ENCODE measurements at places on chromosomes 7 and 10.

- DNase-seq: no peak
Observed at GRCh38 chr10:104478380-104478779, 124.7 kb downstream of the CFAP58 start.

DNA sequence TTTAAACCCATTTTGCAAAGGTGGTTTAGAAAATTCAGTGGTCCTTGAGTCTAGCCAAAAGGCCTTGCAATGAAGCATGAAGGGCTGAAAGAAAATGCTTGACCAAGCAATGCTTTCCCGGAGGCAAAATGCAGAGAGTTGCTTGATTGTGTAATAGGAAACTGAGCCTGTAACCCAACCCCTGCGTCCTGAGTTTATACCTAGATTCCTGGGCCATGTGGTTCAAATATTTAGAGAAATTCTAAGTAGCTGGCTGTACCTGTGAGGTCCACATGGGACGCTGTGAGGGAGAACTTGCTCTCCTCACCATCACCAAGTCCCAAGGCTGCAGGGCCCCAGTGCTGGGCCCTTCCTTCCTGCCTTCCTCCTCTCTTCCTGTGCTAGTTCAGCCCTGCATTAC lies 45.7 kb downstream of the CXCL12 start:
- DNase-seq: no peak

- DNase-seq: no peak
Observed at GRCh38 chr7:53699215-53699837, 663.9 kb downstream of the POM121L12 start.

DNA sequence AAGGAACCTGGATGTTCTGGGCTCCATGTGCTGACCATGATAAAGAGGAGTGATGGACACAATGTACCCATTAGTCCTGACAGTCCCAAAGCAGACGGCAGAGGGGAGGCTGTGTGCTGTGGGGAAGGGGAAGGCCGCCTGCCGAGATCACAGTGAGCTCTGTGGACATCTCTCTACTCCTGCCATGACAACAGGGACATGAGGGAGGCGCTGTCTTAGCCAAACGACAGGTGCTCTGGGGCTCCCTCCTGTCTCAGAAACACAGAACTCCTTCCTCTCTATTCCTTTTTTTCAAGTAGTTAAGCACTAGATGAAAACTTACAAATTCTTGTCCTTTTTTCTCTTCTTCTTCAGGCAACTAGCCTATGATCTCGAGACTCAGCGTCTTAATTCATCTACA lies 113.1 kb downstream of the RNF32 start:
- DNase-seq: no peak

DNA sequence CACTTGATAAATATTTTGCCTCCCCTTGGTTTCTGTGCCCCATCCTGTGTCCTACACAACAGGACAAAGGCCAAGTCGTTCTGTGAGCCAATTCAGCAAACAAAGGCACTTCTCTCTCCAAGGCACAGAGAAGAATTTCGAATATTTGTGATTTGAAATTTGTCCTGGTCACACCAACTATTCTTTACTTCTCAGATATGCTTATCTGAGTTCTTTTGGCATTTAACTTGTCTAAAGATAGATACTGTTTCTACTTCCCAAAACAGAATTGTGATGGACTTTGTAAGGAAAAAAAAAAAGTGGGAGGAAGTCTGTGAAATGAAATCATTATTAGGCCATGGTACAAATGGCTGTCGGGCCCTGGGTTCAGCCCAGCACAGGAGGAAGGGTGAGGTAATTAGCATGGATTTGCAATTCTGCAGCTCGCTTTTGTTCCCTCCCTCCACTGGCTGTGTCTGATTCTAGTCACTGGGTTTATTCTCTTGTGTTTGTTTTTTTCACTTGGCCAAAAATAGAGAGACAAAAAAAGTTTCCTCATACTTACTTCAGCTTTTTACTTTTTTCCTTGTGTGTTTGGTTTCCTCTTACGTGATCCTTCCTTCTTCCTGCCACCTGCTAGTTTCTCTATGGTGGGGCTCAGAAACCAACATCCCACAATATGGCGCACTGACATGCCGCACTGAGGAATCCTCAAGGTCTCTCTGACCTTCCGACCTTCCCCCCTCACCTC lies 108.2 kb upstream of the MKLN1 start:
- no peak for DNase-seq

GRCh38 chr7:44391171-44391570 lies 65.8 kb upstream of the CAMK2B start:
- DNase-seq: no peak

DNA sequence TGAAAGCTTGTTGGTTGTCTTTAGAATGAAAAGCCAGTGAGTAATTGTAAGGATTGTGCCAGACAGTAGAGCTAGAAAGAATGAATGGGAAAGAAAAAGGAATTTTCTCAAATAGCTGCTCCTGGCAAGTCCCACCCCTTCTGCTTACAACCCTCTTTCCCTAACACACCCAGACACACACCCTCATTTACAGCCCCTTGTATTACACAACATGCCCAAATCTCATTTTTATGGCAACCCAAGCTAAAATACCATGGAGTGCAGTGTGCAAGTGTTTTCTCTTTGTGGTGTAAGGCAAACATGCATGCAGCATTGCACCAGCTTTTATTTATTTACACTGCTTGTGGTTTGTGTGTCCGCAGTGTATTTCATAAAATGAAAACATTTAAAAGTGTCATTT lies 1.5 kb downstream of the PRKAR2B start:
- no peak for DNase-seq

GRCh38 chr7:81789406-81790119 lies 19.7 kb upstream of the HGF start:
- no peak for DNase-seq

- DNase-seq: no peak
Observed at GRCh38 chr7:100825751-100826513, 1.4 kb downstream of the EPHB4 start.

DNA sequence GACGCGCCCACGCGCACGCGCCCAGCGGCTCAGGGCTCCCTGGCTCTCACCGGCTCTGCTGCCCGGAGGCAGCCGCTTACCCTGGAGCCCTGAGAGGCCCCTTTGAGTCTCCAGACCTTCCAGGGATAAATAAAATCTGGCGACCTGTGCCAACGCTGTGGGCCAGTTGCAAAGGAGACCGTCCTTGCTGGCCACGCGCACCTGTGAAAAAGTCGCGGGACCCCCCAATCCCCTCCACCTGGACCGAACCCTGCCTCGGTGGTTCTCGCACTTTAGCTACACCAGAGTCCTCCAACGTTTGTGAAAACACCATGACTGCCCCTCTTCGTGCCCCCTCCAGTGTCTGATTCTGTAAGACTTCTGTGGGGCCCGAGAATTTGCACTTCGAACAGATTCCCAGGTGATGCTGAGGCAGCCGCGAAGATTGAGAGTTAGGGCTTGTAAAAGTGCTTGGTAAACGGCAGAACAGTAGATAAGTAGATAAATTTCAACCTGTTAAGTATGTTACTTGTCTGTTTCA lies 102.4 kb upstream of the SVIL start:
- no peak for DNase-seq

- no peak for DNase-seq
Observed at GRCh38 chr10:101267290-101267680, 38.0 kb upstream of the LBX1 start.

- DNase-seq: no peak
Observed at GRCh38 chr7:83648464-83649241, at the start of gene SEMA3E. Gene SEMA3E, minus strand, starts transcription at chr7:83649139.

DNA sequence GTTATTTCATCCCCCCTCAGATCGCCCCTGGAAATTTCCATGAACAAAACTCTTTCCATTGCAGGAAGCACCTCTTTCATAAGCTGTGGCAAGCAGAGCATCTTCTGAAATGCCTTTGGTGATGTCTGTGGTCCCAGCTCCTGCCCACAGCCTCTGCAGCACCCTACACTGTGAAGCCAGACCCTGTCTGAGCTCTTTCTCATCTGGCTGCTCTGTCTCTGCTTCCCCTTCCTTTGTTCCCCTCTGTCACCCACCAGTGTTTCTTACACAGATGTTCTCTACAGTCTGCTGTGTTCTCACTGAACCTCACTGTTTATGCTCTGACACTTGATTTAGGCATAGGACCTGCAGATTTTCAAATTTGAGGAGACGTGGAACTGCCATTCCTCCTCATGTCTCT lies 1.9 kb upstream of the TAS2R39 start:
- DNase-seq: no peak

DNA sequence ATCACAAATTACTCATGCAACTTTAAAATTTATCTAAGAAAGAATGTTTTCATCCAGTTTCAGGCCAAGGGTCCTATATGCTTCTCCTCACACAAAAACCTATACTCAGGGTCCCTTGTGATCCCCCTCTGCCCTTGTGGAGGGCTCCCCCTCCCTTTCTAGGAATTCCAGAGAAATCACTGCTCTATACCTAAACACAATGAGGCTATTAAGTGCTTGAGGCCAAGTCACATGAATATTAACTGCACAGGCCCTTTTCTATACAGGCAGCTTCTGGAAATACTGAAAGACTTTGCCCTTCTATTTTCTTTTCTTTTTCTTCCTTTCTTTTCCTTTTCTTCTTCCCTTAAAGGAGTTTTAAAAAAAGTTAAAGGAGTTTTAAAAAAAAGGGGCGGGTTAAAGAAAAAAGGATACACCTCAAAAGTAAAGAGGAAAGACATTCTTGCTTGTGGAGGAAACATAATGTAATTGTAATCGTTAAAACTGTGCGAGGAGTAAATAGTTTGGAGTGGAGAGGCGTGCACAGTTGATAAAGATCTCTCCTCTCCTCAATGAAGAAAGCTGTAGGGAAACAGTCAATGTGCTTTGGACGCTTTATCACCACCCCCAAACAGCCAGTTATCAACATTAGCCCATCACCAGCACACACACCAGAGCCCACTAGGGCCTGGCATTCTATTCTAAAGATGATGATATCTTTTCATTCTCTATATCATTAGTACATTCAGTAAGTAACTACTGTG lies 16.4 kb downstream of the GRB10 start:
- DNase-seq: no peak

DNA sequence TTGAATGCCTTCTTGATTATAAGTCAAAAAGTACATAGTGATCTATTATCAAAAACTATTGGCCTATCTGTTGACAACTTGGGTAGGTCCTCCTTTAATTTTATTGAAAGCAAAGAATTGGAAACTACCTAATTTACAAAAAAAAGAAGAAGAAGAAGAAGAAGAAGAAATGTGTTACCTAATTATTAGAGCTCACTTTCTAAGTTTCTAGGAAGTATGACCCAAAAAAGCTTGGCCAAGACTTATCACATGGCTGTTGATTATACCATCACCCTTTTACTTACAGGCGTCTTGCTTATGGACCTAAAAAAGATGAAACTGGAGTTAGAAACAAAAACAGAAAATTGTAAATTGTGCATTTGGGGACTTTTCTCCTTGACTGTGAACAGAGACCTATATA lies 81.8 kb upstream of the PIK3CG start:
- DNase-seq: no peak

- DNase-seq: no peak
Observed at GRCh38 chr7:158765020-158765419, 60.4 kb upstream of the NCAPG2 start.

- no peak for DNase-seq
Observed at GRCh38 chr7:120402801-120403200, 129.8 kb downstream of the KCND2 start.

- no peak for DNase-seq
Observed at GRCh38 chr7:83836028-83836427, 187.1 kb upstream of the SEMA3E start.

- DNase-seq: no peak
Observed at GRCh38 chr7:114939484-114940097, 17.7 kb downstream of the MDFIC start.

DNA sequence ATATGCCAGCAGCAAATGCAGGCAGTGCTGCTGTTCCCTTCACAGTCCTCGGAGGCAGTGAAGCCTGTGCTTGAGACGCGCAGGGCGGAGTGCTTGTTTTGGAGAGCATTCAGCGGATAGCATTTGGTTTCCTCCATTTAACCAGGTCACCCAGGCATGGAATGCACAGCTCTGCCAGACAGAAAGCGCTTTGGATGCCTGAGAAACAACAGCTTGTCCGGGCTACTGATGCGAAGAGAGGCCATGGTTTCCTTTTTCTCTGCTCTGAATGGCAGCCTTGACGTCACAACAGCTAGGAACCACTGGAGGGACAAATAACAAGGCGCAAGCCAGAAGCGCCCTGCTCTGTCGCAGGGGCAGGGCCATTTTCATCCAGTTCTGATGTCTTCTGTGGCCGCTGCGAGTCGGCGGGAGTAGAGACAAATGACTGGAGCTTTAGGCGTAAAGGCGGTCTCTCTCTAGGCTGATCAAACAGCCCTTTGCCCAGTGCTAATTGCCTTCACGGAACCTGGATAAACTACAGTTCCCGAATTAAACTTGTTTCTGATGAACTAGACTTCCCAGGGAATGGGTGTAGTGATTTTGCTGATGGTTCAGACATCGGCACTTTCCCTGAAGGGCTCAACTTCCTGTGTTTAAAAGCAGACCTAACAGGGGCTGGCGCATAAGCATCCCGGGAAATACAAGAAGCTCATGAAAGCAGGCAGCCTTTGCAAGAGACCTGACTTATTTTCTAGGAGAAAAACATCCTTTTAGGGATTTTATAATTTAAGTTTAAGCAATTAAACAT lies 187.6 kb upstream of the KLF14 start:
- DNase-seq: no peak

- peak; percentile 4 for DNase-seq
Observed at GRCh38 chr10:93813507-93814465, 56.0 kb downstream of the LGI1 start.

DNA sequence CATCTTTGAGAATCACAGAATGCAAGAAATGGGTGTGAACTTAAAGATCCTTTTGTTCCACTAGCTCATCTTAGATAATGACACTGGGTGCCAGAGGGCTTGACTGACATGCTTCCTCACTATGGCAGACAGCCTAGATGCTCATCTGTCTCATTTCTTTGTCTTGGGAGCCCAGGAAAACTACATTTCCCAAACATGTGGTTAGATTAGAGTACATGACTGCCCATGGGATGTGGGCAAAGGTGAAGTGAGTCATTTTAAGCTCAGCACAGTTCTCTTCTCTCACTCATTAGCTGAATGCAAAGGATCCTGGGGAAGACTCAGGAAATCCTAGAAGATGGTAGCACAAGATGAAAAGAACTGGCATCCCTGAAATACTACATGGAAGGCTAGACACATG lies 32.5 kb upstream of the TBX20 start:
- no peak for DNase-seq

- DNase-seq: no peak
Observed at GRCh38 chr7:5694221-5694754, 87.2 kb downstream of the RNF216 start.

DNA sequence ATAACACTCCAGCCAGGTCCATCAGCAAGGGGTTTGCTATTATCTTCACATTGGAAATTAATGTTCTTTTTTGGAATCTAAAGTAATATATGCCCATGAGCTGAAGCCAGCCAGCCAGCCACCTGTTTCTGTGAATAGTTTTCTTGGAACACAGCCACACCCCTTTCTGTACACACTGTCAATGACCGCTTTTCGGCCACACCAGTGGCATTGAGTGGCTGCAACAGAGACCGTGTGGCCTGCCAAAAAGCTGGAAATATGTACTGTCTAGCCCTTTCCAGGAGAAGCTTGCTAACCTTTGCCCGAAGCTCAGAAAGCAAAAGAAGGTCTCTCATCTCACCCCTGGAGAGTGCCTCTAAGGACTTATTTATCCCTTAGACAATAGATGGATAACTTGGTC lies 98.5 kb upstream of the NPS start:
- DNase-seq: no peak

GRCh38 chr7:76280408-76280807 lies 22.1 kb upstream of the HSPB1 start:
- no peak for DNase-seq

- DNase-seq: no peak
Observed at GRCh38 chr10:48884179-48885045, 55.2 kb downstream of the LRRC18 start.
